ENCODE measurements at places on chromosomes 3 and 15.
A peak's percentile ranks its signal among the peaks of the same experiment; 100 is the strongest.

GRCh38 chr3:23778446-23778845, 27.3 kb upstream of the UBE2E1 start:
- no peak for DNase-seq

- DNase-seq: no peak
These were observed 1.7 kb upstream of the PHGR1 start for GRCh38 chr15:40349163-40349562.

DNA sequence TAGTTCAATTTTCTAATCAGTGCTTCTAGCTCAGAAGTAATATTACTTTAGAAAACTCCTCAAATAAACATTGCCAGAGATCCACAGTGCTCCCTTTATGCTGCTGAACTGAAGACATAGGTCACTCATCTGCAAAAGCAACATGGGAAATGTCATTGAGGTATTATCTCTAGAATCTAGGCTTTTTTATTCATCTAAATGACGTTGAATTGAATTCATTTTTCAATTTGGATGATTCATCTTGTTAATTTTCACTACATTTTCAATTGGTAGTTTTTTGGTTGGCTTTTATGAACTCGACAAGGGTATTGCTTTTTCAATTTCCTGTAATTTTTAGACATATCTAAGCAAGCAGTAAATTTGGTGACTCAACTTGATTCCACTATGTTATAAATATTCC, 275.4 kb downstream of the NFKBIZ start:
- DNase-seq: no peak

DNA sequence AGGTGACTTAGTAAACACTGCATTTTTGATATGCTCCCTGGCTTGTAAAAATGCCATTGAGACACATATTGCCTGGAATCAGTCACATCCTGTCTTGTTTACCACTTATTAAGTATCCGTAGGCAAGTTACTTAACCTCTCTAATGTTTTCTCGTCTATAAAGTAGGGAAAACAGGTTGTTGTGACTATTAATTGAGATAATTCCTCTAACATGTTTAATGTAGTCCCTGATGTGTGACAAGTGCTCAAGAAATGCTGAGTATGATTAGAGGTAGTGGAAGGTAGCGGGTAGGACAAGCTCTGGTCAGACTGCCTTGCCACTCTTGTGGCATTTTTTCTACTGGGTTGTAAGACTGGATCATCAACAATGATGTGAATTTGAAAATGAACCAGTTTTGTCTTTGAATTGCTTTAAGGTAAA, 54.1 kb downstream of the NFKBIZ start:
- no peak for DNase-seq

GRCh38 chr3:15354485-15354884, 22.1 kb upstream of the SH3BP5 start:
- DNase-seq: no peak

GRCh38 chr3:40043444-40043755, 234.0 kb downstream of the MYRIP start:
- DNase-seq: peak; percentile 58
